ENCODE measurements at places on chromosomes 13 and 19.

- no peak for DNase-seq
- no peaks in the 10 kb centered on the region for H3K36me3 ChIP-seq
- no peaks in the 10 kb centered on the region for H3K4me1 ChIP-seq
- H3K4me3 ChIP-seq, result no peak overlapping the region
- no peak overlapping the region for H3K27ac ChIP-seq
- H3K27me3 ChIP-seq, result peaks cover 4% of the 10 kb centered on the region
Measured at GRCh38 chr19:47322058-47322457, 9.9 kb upstream of the C5AR2 start.

GRCh38 chr13:106696719-106697118, 128.8 kb upstream of the ARGLU1 start:
- H3K4me1 ChIP-seq, result no peaks in the 10 kb centered on the region
- H3K27me3 ChIP-seq, result no peaks in the 10 kb centered on the region

GRCh38 chr19:30118760-30119159, 176.7 kb downstream of the URI1 start:
- no peaks in the 10 kb centered on the region for H3K4me1 ChIP-seq
- DNase-seq, result no peak
- no peaks in the 10 kb centered on the region for H3K36me3 ChIP-seq
- no peak overlapping the region for H3K27ac ChIP-seq
- no peaks in the 10 kb centered on the region for H3K27me3 ChIP-seq

- H3K4me3 ChIP-seq, result peak overlapping the region; percentile 88
- peaks cover 23% of the 10 kb centered on the region for H3K4me1 ChIP-seq
- peak overlapping the region; percentile 78 for H3K27ac ChIP-seq
Measured at GRCh38 chr19:45468159-45468651, 409 bp downstream of the FOSB start.

Measured in large intestine (tissue), 12 donors.